Hair follicle dermal papilla cell (primary cell): ENCODE measurements at places on chromosomes 6 and 20. TPM values are rescaled to one million over a fixed set of nuclear protein-coding genes. Genes with fewer than 3 reads are reported as not detected.

Gene GNL1
- total RNA-seq, result 48.4 and 59.3 TPM in 2 replicates

Gene SLC26A8
- total RNA-seq, result not detected in 2 replicates

Gene LINC00237
- total RNA-seq, result not detected in 2 replicates

Gene ALDH5A1
- 0.24 and 0.49 TPM in 2 replicates for total RNA-seq

Gene TEAD3
- 16.0 and 18.3 TPM in 2 replicates for total RNA-seq

Gene OR12D3
- not detected in 2 replicates for total RNA-seq

Gene PKIG
- total RNA-seq, result 176 and 200 TPM in 2 replicates

Gene TP53TG5
- total RNA-seq, result not detected in 2 replicates

Gene ID4
- 10.2 and 11.1 TPM in 2 replicates for total RNA-seq

Gene C20orf141
- total RNA-seq, result not detected in 2 replicates

Gene SLC35F1
- total RNA-seq, result under 0.01 TPM in 1 of 2 replicates, not detected in the other

Gene TCF15
- not detected in 2 replicates for total RNA-seq

Gene TFAP2D
- total RNA-seq, result not detected in 2 replicates

Gene HLA-DRB5
- total RNA-seq, result 0.49 TPM in 1 of 2 replicates, not detected in the other

Gene GABRR1
- total RNA-seq, result not detected in 2 replicates

Gene HLA-A
- total RNA-seq, result 478 and 738 TPM in 2 replicates

Gene XKR7
- total RNA-seq, result not detected in 2 replicates

Gene OPRM1
- not detected in 2 replicates for total RNA-seq

Gene TRIM31
- total RNA-seq, result not detected in 2 replicates

Gene MCHR2
- not detected in 2 replicates for total RNA-seq

Gene PLEKHG1
- total RNA-seq, result 0.81 and 4.3 TPM in 2 replicates

Gene CDSN
- total RNA-seq, result not detected in 2 replicates

Gene ZNF451
- 77.2 and 89.1 TPM in 2 replicates for total RNA-seq

Gene DACT2
- total RNA-seq, result not detected in 2 replicates

Gene RIPPLY2
- 0.61 and 0.97 TPM in 2 replicates for total RNA-seq

Gene NOX3
- total RNA-seq, result not detected in 2 replicates

Gene IL17A
- not detected in 2 replicates for total RNA-seq

Gene BFSP1
- total RNA-seq, result 1.5 and 2.3 TPM in 2 replicates

Gene VSTM2L
- total RNA-seq, result 2.6 and 5.6 TPM in 2 replicates

Gene HSPA1L
- 0.73 and 0.97 TPM in 2 replicates for total RNA-seq

Gene MAN1A1
- 89.9 and 98.3 TPM in 2 replicates for total RNA-seq

Gene FHL5
- total RNA-seq, result not detected in 2 replicates

Gene TFAP2B
- not detected in 2 replicates for total RNA-seq

Gene TGM2
- 24.3 and 26.8 TPM in 2 replicates for total RNA-seq

Gene LIN28B
- total RNA-seq, result not detected in 2 replicates

Gene HAO1
- total RNA-seq, result not detected in 2 replicates

Gene BHLHE23
- not detected in 2 replicates for total RNA-seq

Gene CASS4
- total RNA-seq, result 1.8 and 2.7 TPM in 2 replicates

Gene LGSN
- not detected in 2 replicates for total RNA-seq

Gene VWA7
- under 0.01 and 0.97 TPM in 2 replicates for total RNA-seq

Gene OR2B6
- total RNA-seq, result not detected in 2 replicates

Gene FOXC1
- 2.1 and 2.3 TPM in 2 replicates for total RNA-seq

Gene MUC21
- total RNA-seq, result not detected in 2 replicates

Gene PGC
- total RNA-seq, result not detected in 2 replicates

Gene PROKR2
- not detected in 2 replicates for total RNA-seq

Gene MMP24
- 0.73 and 0.81 TPM in 2 replicates for total RNA-seq

Gene CALHM5
- total RNA-seq, result 4.4 and 6.2 TPM in 2 replicates

Gene HLA-DMA
- 5.7 TPM in 2 replicates for total RNA-seq

Gene PRRT1
- total RNA-seq, result 0.16 TPM in 1 of 2 replicates, not detected in the other

Gene SCGN
- total RNA-seq, result not detected in 2 replicates

Gene BMP2
- 0.73 and 1.8 TPM in 2 replicates for total RNA-seq

Gene PBOV1
- total RNA-seq, result not detected in 2 replicates
